Muscle of back (tissue), 13 donors: ENCODE measurements at places on chromosomes 2 and 18. TPM values are rescaled to one million over a fixed set of nuclear protein-coding genes. Genes with fewer than 3 reads are reported as not detected.
A peak's percentile ranks its signal among the peaks of the same experiment; 100 is the strongest.

The PARD3B gene
- polyA plus RNA-seq = 7.2 TPM

The DHRS9 gene
- 0.67 TPM for polyA plus RNA-seq

The CCDC68 gene
- polyA plus RNA-seq = 1.1 TPM

The C2orf78 gene
- polyA plus RNA-seq = not detected

The NTSR2 gene
- not detected for polyA plus RNA-seq

The MALL gene
- 7.7 TPM for polyA plus RNA-seq

The ANKRD30BL gene
- 0.07 TPM for polyA plus RNA-seq

The MROH2A gene
- polyA plus RNA-seq = not detected

The SOWAHC gene
- polyA plus RNA-seq = 7.8 TPM

The RHOB gene
- 120 TPM for polyA plus RNA-seq

DNA sequence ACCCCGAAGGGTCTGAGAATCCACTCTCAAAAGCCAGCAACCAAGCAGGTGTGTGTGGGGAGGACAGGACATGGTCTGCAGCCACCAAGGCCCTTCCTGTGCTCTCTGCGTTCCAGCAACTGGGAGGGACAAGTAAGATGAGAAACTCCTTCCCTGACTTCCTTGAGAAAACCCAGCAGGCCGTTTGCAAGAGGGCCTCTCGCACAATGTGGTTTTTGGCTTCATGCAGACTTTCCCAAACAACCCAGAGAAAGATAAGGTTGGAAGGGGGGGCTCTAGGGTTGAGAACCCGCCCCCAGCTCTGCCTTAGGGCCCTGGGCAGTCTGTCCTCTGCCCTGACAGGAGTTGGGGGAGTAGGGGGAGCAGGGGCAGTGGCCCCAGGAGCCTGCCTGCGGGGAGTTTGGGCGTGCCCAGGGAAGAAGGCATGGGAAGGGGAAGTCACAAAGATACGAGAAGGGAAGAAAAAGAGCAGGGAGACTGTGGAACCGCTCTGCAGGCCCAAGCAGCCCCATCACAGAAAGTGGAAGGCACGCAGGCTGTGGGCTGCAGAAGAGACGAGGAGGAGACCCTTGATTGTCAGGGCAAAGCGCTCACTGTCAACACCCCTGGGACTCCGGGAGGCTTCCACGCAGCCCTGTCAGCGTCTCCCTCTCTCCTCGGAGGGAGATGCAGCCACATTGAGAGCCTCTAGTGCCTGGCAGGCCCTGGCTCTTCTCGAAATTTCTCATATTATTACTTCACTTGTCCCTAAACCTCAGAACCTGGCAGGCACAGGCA, 99.8 kb downstream of the SMAD7 start:
- no peak for DNase-seq

- no peak for DNase-seq
Measured at GRCh38 chr2:232341739-232342126, 36.8 kb upstream of the ALPP start.

DNA sequence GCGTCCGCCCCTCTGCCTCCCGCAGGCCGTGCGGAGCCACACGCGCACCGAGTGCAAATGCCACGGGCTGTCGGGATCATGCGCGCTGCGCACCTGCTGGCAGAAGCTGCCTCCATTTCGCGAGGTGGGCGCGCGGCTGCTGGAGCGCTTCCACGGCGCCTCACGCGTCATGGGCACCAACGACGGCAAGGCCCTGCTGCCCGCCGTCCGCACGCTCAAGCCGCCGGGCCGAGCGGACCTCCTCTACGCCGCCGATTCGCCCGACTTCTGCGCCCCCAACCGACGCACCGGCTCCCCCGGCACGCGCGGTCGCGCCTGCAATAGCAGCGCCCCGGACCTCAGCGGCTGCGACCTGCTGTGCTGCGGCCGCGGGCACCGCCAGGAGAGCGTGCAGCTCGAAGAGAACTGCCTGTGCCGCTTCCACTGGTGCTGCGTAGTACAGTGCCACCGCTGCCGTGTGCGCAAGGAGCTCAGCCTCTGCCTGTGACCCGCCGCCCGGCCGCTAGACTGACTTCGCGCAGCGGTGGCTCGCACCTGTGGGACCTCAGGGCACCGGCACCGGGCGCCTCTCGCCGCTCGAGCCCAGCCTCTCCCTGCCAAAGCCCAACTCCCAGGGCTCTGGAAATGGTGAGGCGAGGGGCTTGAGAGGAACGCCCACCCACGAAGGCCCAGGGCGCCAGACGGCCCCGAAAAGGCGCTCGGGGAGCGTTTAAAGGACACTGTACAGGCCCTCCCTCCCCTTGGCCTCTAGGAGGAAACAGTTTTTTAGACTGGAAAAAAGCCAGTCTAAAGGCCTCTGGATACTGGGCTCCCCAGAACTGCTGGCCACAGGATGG, 7.1 kb upstream of the WNT10A start:
- DNase-seq = no peak

GRCh38 chr18:69564602-69565001, 163.9 kb downstream of the DOK6 start:
- no peak for DNase-seq

DNA sequence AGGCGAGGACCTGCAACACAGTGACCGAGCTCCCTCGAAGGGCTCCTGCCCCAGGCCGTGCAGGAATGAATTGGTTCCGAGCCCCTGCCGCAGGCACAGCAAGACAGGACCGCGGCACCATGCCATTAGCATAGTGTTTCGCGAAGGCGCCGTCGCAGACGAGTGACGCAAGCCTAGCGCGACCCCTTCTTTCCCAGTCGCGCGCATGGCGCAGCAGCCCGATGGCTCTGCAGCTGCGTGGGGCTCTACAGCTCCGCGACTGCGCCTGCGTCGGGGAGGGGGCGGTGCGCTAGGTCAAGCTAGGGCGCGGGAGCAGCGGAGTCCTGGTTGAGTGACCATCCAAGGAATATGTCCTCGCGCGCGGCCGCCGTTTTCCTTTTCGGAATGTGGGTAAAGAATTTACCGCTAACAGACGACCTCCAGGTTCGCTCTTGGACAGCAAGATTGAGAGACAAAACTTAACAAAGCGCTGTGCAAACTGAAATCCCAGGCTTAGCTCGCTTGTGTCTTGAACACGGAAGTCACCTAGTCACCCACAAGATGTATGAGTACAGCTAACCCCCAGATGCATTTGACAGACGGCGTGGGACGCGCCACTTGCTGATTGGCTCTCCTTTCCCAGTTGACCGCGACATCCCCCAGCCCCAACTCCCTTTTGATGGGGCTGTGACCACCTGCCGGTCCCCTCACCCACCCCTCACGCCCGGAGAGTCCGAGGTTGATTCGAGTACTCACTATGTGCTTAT, at the start of gene TRMT61B:
TSS of gene TRMT61B (minus strand) at position 164 of the 746 bp plus-strand sequence. CDS start at position 132, 32 bp downstream.
- DNase-seq = peak; percentile 95

DNA sequence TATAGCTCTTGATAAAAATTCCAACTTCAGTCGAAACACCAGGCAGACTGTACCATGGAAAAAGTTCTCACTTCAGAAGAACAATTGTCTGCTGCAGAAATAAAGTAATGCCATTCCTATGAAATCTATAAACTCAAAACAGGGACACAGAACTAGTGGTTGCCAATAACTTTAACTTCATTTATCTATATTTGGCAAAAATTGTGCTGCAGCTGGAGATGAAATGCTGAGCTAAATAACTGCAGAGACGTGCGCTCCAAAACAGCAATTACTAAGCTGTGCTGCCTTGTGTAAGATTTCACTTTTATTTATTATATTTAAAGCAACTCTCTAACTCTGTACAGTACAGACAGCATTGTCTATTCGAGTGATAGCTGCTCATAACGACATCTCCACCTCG, 540.1 kb upstream of the ID2 start:
- DNase-seq = peak; percentile 66

DNA sequence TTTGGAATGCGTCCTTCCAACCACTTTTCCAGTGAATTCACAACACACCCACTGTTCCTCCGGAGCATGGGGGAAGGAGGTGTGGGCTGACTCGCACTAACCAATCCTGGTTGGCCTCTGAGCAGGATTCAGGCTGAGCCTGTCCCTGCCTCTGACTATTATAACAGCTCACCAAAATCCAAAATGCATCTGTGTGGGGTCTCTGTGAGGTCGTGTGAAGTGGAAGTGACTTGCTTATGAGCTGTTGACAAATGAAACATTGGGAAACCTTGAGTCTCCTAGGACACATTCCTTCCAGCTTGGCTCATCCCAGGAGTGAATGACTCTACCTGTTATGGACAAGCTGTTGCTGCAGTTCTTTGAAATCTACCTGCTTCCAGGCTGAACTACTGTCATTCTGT, 1.5 kb downstream of the CIDEA start:
- no peak for DNase-seq

- no peak for DNase-seq
Measured at GRCh38 chr18:51039138-51040112, 9.4 kb downstream of the SMAD4 start.

GRCh38 chr2:70565039-70565731, 11.6 kb upstream of the TGFA start:
- DNase-seq = no peak

GRCh38 chr2:236631856-236632291, 62.2 kb downstream of the ACKR3 start:
- DNase-seq = no peak

DNA sequence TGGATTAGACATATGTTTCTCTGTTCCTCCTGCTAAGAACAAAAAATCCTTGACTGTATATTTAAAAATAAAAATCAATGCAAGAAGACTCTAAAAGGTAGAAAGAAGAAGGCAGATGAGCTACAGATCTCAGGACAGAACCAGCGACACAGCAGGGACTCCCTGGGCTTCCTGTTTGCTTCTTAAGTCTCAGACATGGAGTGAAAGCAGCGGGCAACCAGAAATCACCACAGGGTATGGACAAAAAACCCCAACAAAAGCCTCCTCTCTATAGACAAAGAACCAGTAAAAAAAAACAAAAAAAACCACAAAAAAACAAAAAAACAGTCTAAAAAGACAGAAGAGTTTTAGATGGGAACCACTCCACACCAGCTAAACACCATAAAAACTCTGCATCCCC, 971.0 kb upstream of the GYPC start:
- DNase-seq = no peak

DNA sequence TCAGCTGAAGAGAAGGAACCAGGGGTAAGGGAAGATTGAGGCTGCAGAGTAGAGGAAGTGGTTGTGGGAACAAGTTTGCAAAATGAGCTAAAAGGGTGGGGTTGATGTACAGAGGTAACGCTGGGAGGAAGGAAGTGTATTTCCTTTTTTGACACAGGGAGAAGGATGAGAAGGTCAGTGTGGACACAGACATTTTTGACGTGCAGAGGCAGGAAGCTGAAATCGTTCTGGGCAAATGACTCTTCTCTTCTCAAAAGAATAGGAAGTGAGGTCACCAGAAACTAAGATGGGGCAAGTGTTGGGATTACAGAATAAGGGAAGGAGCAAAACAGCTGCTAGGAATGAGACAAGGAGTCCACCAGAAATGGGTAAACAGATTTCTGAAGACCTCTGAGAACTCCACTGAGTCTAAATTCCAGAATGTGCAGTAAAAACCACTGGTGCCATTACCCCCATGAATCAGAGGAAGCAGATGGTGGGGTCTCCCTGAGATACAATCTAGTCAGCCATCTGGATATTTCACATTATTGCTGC, 20.0 kb upstream of the RNF149 start:
- no peak for DNase-seq

- no peak for DNase-seq
Measured at GRCh38 chr2:85914922-85915321, 26.1 kb upstream of the ST3GAL5 start.

DNA sequence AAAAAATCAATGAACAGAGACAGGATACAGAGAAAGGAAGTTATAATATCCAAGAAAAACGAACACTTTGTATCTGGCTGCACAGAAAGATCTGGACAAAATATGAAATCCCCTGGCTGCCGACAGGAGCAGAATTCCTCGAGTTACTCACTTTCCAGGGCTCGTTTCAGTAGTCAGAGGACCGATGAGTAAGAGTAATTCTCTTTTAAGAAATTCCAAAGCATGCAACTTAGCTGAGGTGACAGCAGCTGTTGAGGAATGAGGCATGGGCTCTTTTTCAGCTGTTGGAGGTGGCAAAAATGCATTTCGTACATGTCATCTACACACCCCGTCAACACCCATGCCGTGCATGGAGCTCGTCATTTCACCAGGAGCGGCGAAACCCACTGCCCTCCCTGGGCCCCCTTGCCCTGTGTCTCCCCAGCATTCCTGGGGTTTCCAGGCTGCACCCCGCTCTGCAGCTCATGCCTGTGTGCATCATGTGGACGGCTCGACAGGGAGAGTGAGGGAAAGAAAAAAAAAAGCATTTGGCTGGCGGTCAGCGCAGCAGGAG, 210.8 kb upstream of the SMIM21 start:
- peak; percentile 82 for DNase-seq

DNA sequence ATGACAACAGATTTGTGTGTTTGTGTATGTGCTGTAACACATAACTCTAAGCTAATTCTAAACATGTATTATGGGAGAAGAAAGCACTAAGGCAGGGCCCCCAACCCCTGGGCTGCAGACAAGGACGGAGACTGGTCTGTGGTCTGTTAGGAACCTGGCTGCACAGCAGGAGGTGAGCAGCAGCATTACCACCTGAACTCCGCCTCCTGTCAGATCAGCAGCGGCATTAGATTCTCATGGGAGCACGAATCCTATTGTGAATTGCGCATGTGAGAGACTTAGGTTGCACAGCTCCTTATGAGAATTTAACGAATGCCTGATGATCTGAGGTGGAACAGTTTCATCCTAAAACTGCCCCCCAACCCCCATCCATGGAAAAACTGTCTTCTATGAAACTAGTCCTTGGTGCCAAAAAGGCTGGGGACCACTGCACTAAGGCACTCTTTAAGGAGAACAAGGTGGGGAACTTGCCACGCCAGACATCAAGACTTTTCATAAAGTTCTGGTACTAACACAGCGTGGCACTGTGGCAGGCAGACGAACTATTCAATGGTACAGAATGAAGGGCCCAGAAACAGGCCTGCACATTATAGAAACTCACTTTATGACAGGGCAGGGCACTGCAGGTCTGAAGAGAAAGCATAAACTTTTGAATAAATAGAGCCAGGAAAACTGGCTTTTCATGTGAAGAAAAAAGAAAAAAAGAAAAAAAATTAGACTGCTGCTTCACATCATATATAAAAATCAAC, 14.0 kb downstream of the REEP1 start:
- DNase-seq = no peak

DNA sequence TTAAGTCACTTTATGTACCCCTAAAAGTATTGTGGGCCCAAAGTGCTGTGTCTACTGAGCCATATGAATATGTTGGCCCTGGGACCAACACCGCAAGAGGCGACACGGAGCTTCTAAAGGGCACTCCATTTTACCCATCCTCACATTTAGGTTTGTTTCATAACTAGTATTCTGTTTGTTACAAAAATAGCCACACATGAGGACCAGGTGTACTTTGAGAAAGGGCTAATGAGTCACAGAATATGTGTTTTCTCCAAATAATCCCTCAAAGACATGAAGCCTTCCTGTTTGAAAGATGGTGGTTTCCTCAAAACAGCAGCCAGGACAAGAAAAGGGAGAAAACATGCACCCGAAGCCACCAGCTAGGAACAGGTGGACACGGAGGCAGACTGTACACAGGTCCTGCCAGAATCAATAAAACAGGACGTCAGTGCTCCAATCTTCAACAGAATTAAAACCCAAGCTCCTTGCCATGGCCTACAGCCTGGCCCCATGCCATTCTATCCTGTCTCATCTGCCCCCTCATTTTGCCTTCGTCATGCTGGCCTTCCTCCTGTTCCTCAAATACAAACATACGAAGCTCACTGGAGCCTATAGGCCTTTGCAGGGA, 21.8 kb upstream of the GRB14 start:
- no peak for DNase-seq

- DNase-seq = no peak
Measured at GRCh38 chr2:171387052-171387451, 46.7 kb downstream of the METTL8 start.
